ENCODE measurements at places on chromosomes 11 and 22.

GRCh38 chr11:77253690-77254089 lies 47.8 kb downstream of the GDPD4 start:
- no peak for DNase-seq

- no peak for DNase-seq
Measured at GRCh38 chr22:33850724-33851123, 69.6 kb downstream of the LARGE1 start.

GRCh38 chr11:128216198-128216597 lies 371.2 kb downstream of the ETS1 start:
- no peak for DNase-seq

- DNase-seq = no peak
Measured at GRCh38 chr22:35703861-35704584, 13.6 kb upstream of the APOL5 start.

DNA sequence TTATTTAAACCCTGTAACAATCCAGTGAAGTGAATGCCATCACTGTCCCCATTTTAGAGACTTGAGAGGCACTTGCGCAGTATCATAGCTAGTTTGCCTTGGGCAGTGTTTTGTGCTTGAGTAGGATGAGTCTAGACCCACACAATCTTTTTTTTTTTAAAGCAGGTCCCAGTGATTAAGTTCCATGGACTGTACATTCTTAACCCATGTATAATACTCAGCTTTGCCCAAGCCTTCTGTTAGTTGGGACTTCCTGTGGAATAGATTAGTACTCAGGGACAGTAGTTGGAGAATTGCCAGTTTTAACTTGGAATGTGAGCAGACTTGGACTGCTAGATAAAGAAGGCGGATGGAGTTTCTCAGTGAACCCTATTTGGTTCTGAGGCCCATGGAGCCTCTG lies 108.6 kb upstream of the RASSF10 start:
- no peak for DNase-seq

DNA sequence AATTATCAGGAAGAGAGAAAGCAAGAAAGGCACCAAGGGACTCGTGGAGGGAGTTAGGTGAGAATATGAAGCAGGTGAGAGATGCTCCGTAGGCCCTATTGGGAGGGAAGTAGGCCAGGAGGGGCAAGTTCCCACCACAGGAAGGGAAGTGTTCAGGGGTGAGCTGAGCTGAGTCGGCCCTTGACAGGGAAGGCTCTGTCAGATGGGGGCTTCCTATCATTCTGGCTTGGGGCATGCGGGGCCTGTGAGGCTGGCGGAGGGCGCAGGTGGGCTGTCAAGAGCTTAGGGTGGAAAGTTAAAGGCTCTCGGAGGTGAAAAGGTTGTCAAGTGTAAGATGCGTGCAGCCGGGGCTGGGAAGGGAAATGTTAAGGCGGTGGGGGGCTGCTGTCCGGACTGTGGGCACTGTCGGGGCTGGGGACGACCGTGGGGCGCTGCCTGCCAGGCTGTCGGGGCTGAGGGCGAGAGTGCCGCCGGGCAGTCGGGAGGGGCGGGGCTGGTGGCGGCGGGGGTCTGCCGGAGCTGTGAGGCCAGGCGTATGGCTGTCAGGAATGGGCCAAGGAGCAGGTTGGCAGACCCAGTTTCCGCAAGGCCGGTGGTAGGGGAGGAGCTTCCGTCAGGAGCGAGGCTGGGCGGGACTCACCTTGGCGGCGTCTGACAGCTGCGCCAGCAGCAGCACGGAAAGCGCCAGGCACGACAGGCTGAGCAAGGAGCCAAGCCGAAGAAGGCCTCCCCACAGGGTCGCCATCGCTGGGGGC lies 496 bp downstream of the TMEM9B start:
- peak; percentile 64 for DNase-seq

GRCh38 chr22:37121887-37122591 lies 12.5 kb upstream of the TMPRSS6 start:
- peak; percentile 89 for DNase-seq

- DNase-seq = no peak
Measured at GRCh38 chr11:105023003-105023402, at the start of gene CASP5. TSS of gene CASP5 (minus strand) at chr11:105023168. CDS start at chr11:105023136, 32 bp downstream.

DNA sequence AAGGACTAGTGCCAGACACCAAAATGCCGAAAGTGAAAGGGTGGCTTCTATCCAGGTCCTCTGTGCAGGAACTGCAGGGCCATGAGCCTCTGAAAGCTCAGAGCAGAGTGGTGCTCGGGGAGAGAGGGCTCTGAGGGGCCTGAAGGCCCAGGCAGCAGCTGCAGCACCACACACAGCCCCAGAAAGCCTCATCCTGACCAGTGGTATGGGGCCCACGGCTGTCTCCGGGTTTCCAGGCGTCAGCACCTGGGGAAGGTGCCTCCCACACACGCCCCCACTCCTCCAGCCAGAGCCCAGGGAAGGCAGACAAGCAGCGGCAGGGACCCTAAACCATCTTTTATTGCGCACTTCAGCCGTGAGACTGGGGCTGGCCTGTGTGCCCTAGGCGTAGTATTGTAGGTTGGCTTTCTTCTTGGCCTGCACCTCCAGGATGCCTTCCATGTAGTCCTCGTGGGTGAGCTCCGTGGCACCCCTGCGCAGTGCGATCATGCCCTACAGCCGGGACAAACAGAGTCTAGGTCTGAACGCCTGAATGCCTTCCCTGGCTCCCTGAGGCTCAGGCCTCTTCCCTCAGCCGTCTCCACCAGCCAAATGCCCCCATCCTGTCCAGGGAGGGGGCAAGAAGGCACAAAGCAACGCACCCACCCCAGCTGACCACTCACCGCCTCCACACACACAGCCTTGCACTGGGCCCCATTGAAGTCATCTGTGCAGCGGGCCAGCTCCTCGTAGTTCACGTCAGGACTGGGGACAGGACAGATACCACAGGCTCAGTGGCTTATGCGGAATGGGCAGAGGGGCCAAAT lies 7.6 kb downstream of the PSMC3 start:
- no peak for DNase-seq

DNA sequence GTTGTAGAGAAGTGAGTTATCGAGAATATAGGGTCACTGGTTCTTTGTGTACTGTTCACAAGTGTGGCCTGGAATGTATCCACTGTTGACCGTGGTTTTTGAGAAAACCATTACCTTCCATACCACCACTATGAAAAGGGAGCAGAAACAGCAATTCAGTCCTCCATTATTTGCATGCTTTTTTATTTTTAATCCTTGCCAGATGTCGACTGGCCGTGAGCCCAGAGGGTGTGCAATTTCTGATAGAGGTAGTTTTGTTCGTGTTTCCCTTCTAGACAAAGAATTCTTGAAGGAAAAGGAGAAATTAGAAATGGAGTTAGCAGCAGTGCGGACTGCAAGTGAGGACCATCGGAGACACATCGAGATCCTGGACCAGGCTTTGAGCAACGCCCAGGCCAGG lies 81.7 kb downstream of the AMOTL1 start:
- DNase-seq = no peak

GRCh38 chr11:66006134-66006890 lies 4.0 kb downstream of the BANF1 start:
- no peak for DNase-seq

DNA sequence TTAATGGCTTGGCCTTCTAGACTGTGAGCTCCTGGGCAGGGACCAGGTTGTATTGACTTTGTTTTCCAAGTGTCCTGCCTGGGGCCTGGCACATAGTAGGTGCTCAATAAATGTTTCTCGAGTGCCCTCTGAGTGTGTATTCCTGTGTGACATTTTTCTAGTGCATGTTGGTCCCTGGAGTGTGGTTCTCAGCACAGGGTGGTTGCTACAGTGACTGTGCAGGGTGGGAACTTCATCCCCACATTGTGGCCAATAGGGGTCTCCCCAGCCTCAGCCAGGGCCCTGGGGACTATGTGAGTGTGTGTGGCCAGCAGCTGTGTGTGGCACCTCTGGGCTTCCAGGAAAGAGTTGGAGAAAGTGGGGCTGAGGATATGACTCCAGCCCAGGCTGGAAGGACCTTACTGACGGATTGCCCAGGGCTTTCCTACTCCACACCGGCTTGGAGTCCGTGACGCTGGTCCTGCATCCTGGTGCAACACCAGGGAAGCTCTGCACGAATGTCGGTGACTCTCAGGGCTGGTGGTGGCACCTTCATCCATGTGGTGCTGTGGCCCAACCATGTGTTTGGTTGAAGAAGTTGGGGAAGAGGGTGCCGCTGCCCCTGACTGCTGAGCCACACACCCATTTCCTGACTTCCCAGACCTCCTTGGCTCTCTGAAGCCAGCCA lies 9.0 kb upstream of the MARK2 start:
- DNase-seq = no peak

GRCh38 chr11:10982704-10983510 lies 125.1 kb upstream of the ZBED5 start:
- no peak for DNase-seq

- DNase-seq = peak; percentile 55
Measured at GRCh38 chr22:26671317-26672059, 14.1 kb downstream of the MIAT start.

- DNase-seq = no peak
Measured at GRCh38 chr11:85737738-85738137, 51.7 kb upstream of the CCDC89 start.

GRCh38 chr11:34232807-34233206 lies 125.0 kb downstream of the ABTB2 start:
- DNase-seq = no peak

DNA sequence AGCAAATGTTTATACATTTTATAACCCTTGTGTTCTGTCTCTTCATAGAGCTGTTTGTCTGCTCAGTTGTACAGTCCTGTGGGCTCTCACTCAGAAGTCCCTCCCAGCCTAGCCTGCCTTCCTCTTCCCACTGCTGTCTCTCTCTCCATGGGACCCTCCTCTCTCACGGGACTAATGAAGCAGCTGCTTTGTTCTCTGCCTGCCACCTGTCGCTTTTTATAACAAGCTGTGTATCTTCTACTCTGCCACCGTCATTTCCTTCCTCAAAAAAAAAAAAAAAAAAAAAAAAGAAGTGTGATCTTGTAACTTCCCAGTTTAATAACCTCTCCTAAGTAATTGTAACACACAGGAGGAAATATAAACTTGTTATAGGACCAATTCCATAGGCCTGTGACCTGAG lies 92.2 kb upstream of the ALKBH3 start:
- no peak for DNase-seq

GRCh38 chr11:71311176-71311925 lies 59.0 kb upstream of the SHANK2 start:
- DNase-seq = no peak

- DNase-seq = no peak
Measured at GRCh38 chr22:27726686-27727449, 74.7 kb downstream of the MN1 start.

GRCh38 chr11:93952082-93952780 lies 68.9 kb upstream of the HEPHL1 start:
- DNase-seq = no peak

DNA sequence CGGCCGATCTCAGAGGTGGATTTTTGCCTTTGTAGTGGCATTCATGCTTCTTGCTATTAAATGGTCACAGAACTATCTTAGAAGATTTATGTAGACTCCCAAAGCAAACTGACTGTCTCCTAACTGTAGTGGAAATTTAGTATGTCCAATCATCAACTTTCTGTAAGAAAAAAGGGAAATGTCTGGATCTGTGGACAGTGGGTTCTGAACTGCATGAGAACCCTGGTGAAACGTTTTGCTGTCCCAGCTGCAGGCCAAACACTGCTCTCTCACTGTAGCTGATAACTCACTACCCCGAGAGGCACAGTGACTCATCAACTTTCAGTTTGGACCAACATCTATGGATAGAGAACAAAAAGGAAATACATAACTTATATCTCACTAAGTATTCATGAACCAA lies 387.1 kb downstream of the SOX6 start:
- no peak for DNase-seq

GRCh38 chr22:19179497-19180048 lies 1.0 kb upstream of the SLC25A1 start:
- DNase-seq = no peak

DNA sequence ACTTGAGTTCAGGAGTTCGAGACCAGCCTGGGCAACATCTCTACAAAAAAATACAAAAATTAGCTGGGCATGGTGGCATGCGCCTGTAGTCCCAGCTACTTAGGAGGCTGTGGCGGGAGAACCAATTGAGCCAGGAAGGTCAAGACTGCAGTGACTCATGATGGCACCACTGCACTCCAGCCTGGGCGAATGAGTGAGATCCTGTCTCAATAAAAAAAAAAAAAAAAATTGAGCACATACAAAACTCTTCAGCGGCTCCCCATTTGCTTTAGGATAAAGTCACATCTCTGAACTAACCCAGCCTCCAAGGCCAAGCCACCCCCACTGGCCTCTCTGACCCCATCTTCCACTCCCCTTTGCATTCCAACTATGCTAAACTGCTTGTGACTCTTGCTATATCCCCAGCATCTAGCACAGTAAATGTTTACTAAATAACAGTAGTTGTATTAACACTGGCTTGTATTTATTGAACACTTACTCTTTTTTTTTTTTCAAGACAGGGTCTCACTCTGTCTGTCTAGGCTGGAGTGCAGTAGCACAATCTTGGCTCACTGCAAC lies 28.9 kb downstream of the CREB3L1 start:
- no peak for DNase-seq

GRCh38 chr11:110134110-110134509 lies 40.9 kb downstream of the ZC3H12C start:
- DNase-seq = no peak

DNA sequence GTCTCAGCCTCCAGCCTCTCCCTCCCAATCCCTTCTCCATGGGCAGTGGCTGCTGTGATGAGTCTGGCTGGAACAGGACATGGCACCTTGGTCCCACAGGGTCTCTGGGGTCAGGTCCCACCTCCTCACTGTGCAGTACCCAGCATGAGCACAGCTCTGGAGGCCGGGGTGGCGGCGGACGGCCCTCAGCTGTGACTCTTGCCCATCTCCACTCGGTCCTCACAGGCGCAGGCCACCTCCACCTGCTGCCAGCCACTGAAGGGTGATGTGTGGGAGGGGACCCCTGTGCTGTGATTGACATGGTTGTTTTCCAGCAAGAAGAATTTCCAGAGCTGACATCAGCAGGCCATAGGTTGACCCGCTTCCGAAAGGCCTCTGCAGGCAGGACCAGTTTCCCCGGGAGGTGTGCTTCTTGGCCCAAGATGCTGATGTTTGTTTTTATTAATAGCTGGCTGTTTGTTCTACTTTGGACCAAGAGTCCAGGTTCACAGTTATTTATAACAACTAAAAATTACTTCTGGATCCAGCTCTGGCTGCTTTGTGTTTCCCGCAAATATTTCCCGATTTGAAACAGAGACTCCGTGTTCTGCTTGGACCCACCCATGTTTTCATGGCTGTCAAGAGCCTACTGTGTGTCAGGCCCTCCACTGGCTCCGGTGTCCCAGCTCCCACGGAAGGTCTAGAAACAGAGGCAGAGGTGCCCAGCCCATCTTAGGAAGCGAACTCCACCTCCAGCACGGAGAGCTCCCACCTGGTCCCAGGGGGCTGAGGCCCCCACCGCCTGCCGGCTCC lies 45.7 kb downstream of the SCUBE1 start:
- no peak for DNase-seq

- no peak for DNase-seq
Measured at GRCh38 chr11:2468363-2469235, 23.8 kb downstream of the KCNQ1 start.

DNA sequence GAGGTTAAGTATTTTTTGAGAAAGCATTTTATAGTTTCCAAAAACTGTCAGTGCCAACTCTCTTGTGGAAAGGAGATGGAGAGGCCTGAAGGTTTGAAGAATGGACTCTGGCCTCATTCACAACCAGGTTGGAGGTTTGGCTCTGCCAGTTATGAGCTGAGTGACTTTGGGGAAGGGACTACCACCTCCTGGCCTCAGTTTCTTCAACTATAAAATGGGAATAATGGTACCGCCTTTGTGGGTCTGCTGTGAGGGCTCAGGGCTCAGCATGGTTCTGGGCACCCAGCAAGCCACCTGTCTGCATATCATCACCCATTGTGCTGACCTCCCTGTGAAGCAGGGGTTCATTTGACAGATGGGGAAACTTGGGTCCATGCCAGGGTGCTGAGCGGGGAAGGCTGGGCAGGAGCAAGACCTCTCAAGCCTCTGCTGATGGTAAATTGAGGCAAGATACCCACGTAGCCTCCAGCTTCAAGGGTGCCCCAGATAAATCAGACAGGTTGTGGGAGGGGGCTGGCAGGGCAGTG lies 3.5 kb upstream of the LIF start:
- no peak for DNase-seq

Measured in activated T-helper 9 cell treated with anti-CD3 and anti-CD28 coated beads, Interleukin-2, amount 50 U/mL, for 16 hours (primary cell).